ENCODE measurements at places on chromosomes 7 and 10.

- DNase-seq, result no peak
These were observed 38.5 kb upstream of the STEAP4 start for GRCh38 chr7:88344956-88345832.

DNA sequence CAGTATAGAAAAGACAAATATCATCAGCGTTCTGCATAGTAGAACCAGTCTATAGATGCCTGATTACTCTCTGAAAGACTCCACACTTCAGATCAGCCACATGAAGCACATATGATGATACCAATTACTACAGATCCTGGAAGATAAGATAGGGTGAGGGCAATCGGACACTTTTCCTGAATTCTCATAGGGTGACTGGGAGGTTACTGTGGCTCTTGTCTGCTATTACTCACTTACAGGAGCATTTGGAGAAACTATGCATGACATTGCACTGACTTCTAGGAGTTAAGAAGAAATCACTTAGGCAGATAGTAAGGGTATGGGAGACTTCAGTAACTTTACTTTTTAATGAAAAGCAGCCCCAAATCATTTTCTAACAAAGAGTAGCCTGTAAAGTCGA is 1140.9 kb downstream of the XPNPEP1 start:
- no peak for DNase-seq

DNA sequence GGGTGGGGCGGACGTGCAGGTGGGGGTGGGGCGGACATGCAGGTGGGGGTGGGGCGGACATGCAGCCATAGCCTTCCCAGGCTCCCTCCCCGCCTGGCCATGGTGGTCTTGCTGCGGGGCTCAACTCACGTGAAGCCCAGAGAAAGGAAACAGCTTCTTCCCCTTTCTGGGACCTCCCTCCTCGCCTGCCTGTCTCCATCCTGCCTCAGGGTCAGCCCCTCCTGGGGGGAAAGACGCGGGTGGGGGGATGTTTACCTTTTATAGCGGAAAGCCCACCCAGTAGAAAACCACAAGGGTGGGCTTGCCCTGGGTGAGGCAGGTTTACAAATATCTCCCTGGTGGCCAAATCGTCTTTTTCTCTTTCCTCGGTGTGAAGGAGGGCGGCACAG is 520.0 kb downstream of the GLRX3 start:
- DNase-seq, result no peak

- DNase-seq, result no peak
These were observed 28.8 kb downstream of the PFKP start for GRCh38 chr10:3096149-3096548.

DNA sequence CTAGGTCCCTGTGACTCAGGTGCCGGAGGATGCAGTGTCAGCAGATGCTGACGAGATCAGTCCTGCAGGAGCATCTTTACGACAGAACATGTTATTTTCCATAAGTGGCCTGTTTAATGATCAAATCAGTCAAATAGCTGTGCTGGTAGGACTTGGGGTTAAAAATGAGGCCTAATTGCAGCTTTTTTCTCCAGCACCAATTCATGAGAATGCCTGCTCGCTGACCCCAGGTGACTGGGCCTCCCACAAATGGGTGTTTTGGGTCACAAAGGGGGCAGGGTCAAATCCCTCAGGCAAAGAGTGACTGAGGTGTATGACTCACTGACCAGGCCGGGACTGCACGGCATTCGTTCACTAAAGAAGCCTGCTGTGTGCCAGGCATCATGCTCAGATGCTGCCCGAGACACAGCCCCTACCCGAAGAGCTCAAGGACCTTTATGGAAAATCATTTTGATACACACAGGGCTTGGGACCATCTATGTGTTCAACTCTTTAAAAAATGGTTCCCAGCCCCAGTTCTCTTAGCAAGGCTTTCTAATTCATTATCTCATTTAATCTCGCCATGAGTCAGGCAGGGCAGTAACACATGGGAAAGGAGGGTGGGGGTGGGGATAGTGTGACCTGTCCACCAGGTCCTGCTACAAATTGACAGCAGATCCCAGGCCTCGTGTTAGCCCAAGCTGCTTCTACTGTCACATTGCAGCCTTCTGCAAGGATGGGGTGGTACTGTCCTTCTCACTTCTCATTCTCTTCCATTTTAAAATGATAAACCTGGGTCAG is 21.1 kb downstream of the ZNF775 start:
- no peak for DNase-seq

- no peak for DNase-seq
These were observed 173.8 kb downstream of the PARD3 start for GRCh38 chr10:34641147-34641912.

GRCh38 chr10:132209130-132209529 is 22.4 kb downstream of the DPYSL4 start:
- no peak for DNase-seq

DNA sequence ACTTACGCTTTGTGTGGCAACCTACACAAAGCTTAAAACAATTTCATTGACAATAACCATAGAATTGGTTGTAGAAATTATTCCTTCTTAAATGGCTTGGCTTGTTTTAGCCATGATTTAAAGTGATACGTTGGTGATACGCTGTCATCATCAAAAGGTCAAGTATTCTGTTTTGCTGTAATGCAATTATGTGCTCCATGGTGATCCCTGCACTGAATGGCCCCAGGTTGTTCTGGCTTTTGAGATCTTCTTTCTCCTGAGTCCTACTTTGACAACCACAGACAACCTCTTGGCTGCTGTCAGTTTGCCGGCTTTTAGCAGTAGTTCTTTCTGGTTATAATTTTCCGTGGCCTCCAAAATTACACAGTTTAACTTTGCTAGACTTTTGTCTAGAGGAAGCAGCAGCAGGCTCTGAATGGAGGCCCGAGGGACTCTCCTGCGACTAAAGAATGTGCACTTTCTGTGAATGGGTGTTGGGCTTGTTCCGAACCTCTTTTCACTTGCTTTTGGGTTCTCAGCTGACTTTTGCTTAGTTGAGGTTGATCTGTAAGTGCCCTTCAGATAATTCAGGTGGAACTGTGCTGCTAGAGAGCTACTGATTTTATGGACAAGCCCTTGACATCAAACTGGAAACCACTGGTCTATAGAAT is 104.7 kb downstream of the TMEM178B start:
- no peak for DNase-seq

- DNase-seq, result no peak
These were observed 155.4 kb downstream of the NRP1 start for GRCh38 chr10:33179067-33179466.

DNA sequence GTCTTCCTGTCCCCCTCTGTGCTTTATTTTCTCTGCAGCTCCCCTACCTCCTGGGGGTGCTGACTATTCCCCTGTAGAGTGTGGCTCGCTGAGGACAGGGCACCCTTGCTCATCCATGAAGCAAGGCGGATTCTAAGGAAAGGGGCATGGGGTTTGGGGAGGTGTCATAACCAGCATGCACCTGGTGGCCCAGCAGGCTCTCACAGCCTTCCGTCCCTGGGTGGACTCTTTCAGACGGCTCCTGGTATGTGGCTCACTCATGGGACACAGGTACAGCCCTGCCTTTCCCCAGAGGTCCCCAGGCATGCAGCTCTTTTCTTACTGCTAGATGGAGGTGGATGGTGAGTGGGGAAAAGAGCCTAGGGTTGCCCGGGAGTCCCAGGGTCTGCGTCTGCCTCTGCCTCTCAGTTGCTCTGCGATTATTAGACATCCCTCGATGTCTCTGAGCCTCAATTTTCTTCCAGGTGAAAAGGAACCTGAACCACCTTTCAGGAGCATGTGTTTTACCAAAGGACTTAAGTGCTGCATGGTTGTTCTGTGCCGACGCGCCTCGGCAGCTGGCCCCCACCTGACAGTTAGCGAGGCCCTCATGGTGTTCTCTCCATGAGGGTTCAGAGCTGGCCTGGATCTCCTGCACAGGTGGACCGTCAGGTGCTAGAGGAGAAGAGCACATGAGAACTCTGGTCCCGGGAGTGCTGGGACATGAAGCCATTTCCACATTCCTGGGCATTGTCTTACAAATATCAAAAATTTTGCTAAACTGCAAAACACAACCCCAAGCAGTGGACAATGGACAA is 172.5 kb upstream of the SHH start:
- no peak for DNase-seq

DNA sequence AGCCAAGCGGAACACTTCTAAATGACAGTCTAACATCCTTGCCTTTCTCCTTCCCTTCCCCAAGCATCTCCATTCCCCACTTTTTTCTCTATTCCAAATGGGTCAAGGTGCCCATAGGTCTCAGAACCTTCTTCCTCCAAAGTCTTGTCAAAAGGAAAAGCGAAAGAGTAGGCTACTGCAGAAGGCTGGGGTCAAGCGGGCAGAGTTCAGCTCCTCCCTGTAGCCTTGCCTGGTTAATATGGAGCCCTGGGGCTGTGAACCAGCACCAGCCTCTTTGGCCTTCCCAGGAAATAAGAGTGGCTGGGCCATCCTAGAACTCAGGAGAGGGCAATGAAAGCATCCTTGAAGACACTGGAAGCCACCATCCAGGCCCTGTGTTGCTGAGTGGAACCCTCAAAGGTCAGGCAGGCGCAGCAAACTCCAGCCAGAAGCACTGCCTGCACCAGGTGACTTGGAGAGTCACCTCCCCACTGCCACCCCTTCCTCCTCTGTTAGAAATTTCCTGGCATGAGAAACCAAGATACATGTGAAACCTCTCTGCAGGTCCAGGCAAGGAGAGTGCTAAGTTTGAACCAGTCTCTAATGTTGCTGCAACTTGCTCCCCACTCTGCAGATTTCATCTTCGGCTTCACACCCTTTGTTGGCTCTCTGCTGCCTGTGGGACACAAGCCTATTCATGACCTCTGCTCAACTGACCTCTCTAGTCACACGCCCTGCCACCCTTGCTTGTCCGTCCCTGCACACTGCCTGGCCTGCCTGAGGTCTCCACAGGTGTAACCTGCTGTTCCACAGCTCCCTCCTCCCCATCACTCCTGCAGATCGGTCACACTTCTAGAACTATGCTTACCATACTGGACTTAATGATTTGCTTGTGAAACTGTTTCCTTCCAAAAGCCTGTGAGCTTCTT is 74.9 kb downstream of the SH3PXD2A start:
- DNase-seq, result no peak

- DNase-seq, result no peak
These were observed 57.2 kb downstream of the ENTPD1 start for GRCh38 chr10:95813054-95813685.

GRCh38 chr10:67602268-67602950 is 93.6 kb downstream of the CTNNA3 start:
- no peak for DNase-seq

DNA sequence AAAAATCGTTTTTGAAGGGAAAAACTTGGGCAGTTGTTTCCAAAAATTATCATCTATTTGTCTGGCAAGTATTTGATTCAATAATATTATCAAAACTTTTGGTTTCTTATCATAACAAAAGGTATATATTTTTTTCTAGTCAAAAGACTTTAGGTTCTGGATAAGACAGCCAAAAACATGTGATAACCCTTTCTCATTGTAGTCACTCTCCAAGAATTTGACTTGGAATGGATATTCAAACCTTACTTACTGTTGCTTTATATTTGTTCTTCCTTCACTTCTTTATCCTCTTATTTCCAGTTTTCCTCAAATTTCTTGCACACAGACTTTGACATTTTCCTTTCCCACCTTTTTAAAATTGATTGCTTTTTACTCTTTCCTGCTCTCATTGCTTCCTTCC is 140.9 kb upstream of the FAM3C start:
- no peak for DNase-seq

DNA sequence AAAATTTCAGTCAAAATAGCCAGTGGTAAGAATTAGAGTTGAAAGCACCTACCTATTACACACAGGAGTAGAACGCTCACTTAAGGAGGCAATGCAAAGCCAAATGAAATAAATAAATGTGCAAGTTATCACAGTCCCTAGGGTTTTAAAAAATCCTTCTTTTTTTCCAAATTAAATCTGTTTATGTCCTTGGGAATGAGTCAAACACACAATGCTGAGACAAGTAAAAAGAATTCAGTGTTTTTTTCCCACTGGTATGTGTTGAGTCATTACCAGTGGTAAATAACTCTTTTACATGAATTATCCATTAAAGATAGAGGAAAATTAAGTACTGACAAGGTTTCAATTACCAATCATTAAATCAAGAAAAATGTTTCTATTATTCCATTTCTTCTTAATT is 438.6 kb downstream of the TNS3 start:
- DNase-seq, result no peak

- no peak for DNase-seq
These were observed 33.9 kb downstream of the ANXA8 start for GRCh38 chr10:47449979-47450378.

DNA sequence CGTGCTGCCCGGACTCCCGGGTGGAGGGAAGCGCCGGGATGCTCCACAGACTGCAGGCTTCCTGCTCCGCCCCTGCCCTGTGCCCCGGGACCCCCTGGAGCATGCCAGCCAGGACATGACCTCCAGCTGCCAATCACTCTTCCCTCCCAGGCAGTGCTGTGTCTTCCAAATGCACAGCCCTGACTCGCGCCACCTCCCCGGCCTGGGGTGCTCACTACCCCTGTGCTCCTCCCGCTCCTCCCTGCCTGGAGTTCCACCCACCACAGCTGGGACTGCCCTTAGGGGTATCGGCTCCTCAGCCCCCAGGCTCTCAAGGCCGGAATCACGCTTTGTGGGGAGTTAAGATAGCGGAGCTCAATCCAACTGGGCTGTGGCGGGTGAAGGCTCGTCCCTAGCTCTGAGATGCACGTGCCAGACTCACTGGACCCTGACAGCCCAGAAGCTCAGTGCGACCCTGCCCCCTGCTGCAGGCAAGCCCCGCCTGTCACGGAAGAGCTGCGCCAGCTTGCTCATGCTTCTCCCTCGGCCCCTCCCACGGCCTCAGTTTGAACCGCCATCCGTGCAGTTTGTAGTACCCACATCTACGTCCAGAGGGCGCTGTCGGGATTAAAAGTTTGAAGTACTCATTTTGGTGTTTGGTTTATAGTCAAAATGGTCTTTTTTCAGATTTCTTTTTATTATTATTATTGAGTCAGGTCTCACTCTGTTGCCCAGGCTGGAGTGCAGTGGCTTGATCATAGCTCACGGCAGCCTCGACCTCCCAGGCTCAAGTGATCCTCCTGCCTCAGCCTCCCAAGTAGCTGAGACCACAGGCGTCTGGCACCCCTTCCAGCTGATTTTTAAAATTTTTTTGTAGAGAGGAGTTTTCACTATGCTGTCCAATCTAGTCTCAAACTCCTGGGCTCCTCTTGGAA is 142.5 kb upstream of the TCERG1L start:
- peak; percentile 78 for DNase-seq

DNA sequence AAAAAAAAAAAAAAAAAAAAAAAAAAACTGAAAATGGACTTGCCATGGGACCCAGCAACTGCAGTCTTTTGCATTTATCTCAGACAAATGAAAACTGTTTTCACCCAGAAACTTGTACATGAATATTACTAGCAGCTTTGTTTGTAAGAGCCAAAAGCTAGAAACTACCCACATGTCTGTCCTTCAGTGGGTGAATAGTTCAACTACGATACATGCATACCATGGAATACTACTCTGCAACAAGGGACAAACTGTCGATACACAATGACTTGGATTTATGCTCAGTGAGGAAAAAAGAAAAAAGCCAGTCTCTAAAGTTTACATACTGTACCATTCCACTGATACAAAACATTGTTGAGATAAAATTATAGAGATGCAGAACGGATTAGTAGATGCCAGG is 195.6 kb downstream of the KIAA1217 start:
- no peak for DNase-seq

GRCh38 chr7:1812509-1813393 is 142.7 kb downstream of the ELFN1 start:
- DNase-seq, result no peak

- peak; percentile 49 for DNase-seq
These were observed 855 bp upstream of the PALD1 start for GRCh38 chr10:70477661-70478162.

- DNase-seq, result no peak
These were observed 166.0 kb upstream of the GDF10 start for GRCh38 chr10:47133871-47134570.

GRCh38 chr10:101112799-101113594 is 18.1 kb upstream of the TLX1 start:
- no peak for DNase-seq

- DNase-seq, result no peak
These were observed 2.7 kb upstream of the ANXA7 start for GRCh38 chr10:73416571-73416970.
